Osteoblast (primary cell): ENCODE measurements at places on chromosomes 5 and 9.

- DNase-seq, result no peak
Measured at GRCh38 chr9:22229069-22229468, 217.6 kb upstream of the DMRTA1 start.

- DNase-seq, result no peak
Measured at GRCh38 chr9:130101915-130102314, 48.2 kb downstream of the GPR107 start.

DNA sequence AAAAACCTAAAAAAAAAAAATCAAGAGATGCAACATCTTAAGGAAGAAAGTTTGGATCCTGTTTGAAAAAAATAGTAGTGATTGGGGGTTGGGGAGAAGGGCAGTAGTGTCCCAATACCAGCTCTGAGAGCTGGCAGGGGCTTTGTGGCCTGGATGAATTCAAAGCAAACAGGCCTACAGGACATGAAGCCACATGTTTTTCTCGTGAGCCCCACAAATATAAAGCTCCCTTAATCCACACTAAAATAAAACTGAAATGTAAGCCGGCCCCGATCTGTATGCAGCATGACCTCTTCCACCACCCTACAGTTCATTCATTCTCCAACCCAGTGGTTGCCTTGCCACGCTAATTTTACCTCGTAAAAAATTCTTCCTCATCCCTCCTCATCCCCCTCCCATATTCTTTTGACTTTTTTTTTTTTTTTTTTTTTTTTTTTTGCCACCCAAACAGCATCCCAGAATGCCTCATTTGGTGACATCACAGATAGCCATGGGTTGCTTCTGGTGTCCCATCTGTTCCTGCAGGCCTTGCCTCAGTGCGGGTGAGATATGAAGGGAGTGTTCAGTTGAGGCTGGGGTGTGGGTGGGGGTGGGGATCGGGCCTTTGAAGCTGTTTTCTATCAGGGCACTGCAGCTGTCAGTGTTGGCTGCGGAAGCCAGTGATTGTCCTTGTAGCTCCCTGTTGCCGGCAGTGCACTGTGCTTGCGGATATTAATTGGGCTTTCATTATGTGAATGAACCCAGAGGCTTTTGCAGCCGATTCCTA is 81.6 kb upstream of the NFIB start:
- no peak for DNase-seq

GRCh38 chr9:84832453-84832852 is 162.9 kb downstream of the NTRK2 start:
- no peak for DNase-seq

GRCh38 chr5:19975795-19976194 is 12.2 kb downstream of the CDH18 start:
- no peak for DNase-seq

DNA sequence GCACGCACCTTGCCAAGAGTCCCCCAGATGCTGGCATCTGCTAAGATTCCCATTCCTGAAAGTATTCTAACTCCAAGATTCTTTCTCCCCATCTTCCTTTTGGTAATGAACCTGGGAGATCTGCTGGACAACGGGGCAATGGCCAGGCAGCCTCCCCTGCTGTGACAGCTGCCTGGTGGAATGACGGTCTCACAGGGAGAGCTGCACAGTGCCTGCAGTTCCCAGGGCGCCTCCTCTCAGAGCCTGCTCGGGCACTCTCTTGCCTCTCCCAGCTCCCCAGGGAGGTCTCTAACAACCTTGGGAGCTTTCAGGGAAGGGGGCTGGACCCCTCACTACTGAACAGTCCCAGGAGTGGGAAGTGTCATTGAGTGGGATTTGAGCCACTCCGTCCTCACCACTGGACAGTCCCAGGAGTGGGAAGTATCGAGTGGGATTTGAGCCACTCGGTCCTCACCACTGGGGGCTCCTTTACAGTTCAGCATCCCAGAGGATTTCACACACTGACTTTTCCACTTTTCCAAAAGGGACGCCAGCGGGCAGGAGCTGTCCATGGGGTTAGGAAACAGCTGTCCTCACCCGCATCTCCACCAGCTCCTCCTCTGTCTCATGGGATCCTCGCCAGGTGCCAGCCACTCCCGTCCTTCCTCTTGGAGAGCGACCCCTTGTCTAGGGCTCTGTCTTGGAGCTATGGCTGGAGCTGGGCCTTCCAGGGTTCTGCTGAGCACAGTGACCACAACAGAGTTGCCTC is 65.7 kb downstream of the ADAMTS2 start:
- DNase-seq, result peak; percentile 54

GRCh38 chr5:35794684-35795375 is 61.9 kb upstream of the IL7R start:
- peak; percentile 69 for DNase-seq
